ENCODE measurements at places on chromosomes 12 and 14. TPM values are rescaled to one million over a fixed set of nuclear protein-coding genes. Genes with fewer than 3 reads are reported as not detected.
A peak's percentile ranks its signal among the peaks of the same experiment; 100 is the strongest.

- no peak overlapping the region for H3K27ac ChIP-seq
- H3K4me1 ChIP-seq, result peaks cover 6% of the 10 kb centered on the region
- no peaks in the 10 kb centered on the region for H3K27me3 ChIP-seq
- no peaks in the 10 kb centered on the region for H3K36me3 ChIP-seq
- no peak for DNase-seq
Measured at GRCh38 chr14:32028599-32028998, 48.5 kb upstream of the ARHGAP5 start.

DNA sequence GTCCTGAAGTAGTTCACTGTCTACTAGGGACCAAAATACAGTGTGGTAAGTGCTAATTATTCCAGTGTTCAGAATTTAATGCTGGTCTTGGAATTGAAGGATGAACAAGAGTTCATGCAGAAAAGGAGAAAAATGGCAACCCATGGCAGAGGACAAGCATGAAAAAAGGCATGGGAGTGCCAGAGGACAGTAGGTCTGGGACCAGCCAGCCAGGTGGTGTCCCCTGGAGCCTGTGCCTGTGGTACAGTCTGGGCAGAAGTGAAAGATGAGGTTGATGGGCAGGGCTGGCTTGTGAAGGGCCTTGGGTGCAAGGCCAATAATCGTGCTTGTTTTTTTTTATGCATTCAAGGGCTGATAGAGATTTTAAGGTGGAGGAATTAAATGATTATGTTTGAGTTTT is 21.0 kb downstream of the C12orf75 start:
- no peak overlapping the region for H3K4me3 ChIP-seq
- no peaks in the 10 kb centered on the region for H3K27me3 ChIP-seq
- H3K27ac ChIP-seq, result no peak overlapping the region

GRCh38 chr14:64990296-64990695 is 3.6 kb downstream of the FNTB start:
- no peaks in the 10 kb centered on the region for H3K36me3 ChIP-seq
- DNase-seq, result no peak
- H3K27ac ChIP-seq, result no peak overlapping the region
- H3K27me3 ChIP-seq, result no peaks in the 10 kb centered on the region
- peaks cover 31% of the 10 kb centered on the region for H3K4me1 ChIP-seq

DNA sequence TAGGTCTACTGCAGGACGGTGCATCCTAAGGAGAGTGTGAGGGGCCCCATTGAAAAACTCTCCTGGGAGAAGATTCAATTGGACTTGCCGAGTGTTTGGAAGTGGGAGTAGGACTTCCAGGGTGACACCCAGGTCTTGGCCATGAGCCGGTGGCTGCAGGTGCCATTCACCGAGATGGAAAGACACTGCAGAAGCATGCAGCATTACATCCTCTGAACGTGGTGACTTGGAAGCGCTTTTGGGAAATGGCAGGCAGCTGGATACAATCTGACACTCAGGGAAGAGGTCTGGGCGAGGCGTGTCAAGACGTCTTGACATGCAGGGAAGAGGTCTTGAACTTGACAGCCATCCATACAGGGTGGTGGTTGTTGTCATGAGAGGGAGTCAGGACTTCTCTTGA is 126.9 kb downstream of the PAPOLA start:
- peaks cover 7% of the 10 kb centered on the region for H3K4me1 ChIP-seq
- H3K36me3 ChIP-seq, result no peaks in the 10 kb centered on the region
- peak; percentile 51 for DNase-seq
- H3K4me3 ChIP-seq, result no peak overlapping the region
- no peak overlapping the region for H3K27ac ChIP-seq
- H3K27me3 ChIP-seq, result peaks cover 39% of the 10 kb centered on the region

- no peak overlapping the region for H3K4me3 ChIP-seq
- no peak overlapping the region for H3K27ac ChIP-seq
- no peaks in the 10 kb centered on the region for H3K36me3 ChIP-seq
- H3K4me1 ChIP-seq, result no peaks in the 10 kb centered on the region
- H3K27me3 ChIP-seq, result no peaks in the 10 kb centered on the region
- no peak for DNase-seq
Measured at GRCh38 chr12:126087692-126088091, 1022.5 kb downstream of the AACS start.

DNA sequence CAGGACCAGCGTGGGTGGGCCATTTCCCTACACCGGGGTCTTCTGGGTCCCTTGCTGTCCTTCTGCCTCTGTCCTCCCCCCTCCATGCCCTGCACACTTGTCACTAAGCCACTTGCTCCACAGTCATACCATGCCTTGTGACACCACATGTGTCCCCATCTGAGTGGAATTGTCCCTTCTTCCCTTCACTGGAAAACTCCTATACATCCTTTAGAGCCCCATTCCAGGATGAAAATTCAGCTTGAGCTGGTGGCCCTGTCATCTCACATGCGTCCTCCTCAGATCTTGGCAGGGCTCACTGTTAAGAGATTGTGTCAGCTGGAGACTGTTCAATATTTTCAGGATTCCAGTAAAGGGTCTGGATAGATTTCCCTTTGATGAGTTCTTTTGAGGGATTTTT is 87.4 kb downstream of the DNAH10 start:
- no peak for DNase-seq
- no peaks in the 10 kb centered on the region for H3K4me1 ChIP-seq
- no peak overlapping the region for H3K4me3 ChIP-seq
- no peak overlapping the region for H3K27ac ChIP-seq
- H3K27me3 ChIP-seq, result no peaks in the 10 kb centered on the region

GRCh38 chr12:53051058-53051880 is 1.4 kb downstream of the TNS2 start:
- peaks cover 75% of the 10 kb centered on the region for H3K4me1 ChIP-seq
- H3K4me3 ChIP-seq, result peak overlapping the region; percentile 74
- no peaks in the 10 kb centered on the region for H3K27me3 ChIP-seq
- H3K36me3 ChIP-seq, result peaks cover 8% of the 10 kb centered on the region
- H3K27ac ChIP-seq, result peak overlapping the region; percentile 99

- DNase-seq, result no peak
- no peak overlapping the region for H3K4me3 ChIP-seq
- H3K27ac ChIP-seq, result no peak overlapping the region
- no peaks in the 10 kb centered on the region for H3K36me3 ChIP-seq
- H3K4me1 ChIP-seq, result no peaks in the 10 kb centered on the region
- peaks cover 7% of the 10 kb centered on the region for H3K27me3 ChIP-seq
Measured at GRCh38 chr14:97061198-97061597, 264.0 kb downstream of the VRK1 start.

DNA sequence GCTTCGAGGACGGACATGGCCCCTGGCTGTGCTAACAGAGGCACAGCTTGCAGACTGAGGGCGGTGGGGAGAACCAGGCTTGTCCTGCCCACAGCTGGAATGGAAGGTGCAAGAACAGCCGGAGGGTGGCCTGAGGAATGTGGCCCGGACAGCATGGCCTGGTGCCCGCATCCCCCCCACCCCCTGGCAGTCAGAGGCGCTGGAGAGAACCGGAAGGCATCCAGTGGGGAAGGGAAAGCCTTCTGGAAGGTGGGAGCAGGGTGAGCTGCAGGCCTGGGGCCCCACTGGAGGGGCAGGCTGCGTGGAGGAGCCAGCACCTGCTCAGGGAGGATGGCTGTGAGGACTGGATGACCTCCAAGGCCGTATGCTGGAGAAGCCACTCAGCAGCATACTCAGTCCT is 8.1 kb upstream of the CYP46A1 start:
- DNase-seq, result no peak
- H3K36me3 ChIP-seq, result no peaks in the 10 kb centered on the region
- peaks cover 8% of the 10 kb centered on the region for H3K27me3 ChIP-seq
- no peak overlapping the region for H3K4me3 ChIP-seq

DNA sequence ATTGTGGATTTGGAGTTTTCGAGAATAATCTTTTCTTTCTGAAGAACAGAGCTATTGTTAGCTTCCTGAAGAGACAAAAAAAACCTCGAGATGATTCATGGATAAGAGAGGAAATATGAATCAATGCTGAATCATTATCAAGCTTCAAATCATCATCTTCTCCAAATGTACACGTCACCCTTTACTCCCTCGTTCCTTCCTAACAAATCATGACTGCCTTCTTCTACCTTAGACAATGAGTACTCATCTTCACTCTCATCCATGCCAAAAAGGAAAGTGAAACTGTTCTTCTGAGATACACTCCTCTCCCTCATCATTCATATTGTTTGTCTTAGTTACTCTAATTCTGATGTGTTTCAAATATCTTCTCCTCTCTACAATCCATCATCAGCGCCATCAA is 1115.8 kb upstream of the ATXN7L3B start:
- H3K27ac ChIP-seq, result no peak overlapping the region
- DNase-seq, result no peak

- no peaks in the 10 kb centered on the region for H3K4me1 ChIP-seq
- H3K27me3 ChIP-seq, result no peaks in the 10 kb centered on the region
- no peaks in the 10 kb centered on the region for H3K36me3 ChIP-seq
- DNase-seq, result no peak
- H3K4me3 ChIP-seq, result no peak overlapping the region
Measured at GRCh38 chr12:19757317-19757877, 318.1 kb downstream of the AEBP2 start.

DNA sequence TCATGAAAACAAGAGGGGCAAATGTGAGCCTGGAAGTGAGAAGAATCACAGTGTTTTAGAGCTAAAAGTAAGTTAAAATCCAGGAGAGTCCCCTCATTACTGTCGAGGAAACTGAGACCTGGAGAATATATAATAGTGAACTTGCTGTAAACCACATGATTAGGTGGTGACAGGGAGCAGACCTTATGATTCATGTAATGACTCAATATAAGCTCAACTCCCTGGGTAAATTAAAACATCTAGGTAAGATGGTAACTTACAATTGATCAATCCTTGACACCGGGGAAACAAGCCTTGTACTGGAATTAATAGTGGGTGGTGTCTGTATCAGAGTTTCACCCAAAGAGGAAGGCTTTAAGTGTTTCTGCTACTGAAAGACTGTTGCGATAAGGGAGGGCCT is 269.3 kb downstream of the SNAPC1 start:
- H3K4me1 ChIP-seq, result no peaks in the 10 kb centered on the region
- no peak for DNase-seq
- H3K27ac ChIP-seq, result no peak overlapping the region
- H3K36me3 ChIP-seq, result no peaks in the 10 kb centered on the region
- no peaks in the 10 kb centered on the region for H3K27me3 ChIP-seq

- H3K36me3 ChIP-seq, result no peaks in the 10 kb centered on the region
- no peaks in the 10 kb centered on the region for H3K4me1 ChIP-seq
- H3K27ac ChIP-seq, result no peak overlapping the region
- no peak overlapping the region for H3K4me3 ChIP-seq
Measured at GRCh38 chr12:103884316-103884715, 43.3 kb upstream of the NT5DC3 start.

DNA sequence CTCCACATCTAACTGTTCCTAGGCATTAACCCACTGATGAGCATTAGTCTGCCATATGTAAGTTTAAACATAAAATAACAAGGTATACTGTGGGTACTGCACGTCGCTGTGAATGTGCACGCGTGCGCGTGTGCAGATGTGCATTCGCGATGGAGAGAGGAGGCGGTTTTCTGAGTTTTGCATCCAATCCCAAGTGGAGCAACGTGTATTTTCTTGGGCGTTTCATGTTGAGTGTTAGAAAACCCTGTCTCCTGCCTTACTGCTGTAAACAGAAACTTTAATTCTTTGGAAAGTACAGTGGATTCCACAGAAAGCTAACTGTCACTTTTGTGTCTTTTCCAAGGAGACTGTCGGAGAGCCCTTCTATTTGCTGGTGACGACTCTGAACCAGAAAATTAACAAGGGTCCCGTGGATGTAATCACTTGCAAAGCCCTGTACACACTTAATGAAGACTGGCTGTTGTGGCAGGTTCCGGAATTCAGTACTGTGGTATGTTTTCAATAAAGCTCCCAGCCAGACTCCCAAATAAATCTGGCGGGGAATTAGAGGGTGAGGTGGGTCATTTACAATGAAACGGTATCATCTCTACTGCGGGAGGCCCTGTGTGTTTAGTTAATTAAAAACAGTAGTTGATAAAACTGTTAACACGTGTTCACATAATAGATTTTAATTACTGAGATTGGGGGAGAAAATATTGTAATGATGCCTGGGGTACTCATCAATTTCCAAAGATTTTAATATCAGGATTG is 116.5 kb downstream of the PLXNC1 start:
- H3K27me3 ChIP-seq, result no peaks in the 10 kb centered on the region
- DNase-seq, result no peak
- H3K27ac ChIP-seq, result no peak overlapping the region
- no peaks in the 10 kb centered on the region for H3K36me3 ChIP-seq
- H3K4me3 ChIP-seq, result no peak overlapping the region

DNA sequence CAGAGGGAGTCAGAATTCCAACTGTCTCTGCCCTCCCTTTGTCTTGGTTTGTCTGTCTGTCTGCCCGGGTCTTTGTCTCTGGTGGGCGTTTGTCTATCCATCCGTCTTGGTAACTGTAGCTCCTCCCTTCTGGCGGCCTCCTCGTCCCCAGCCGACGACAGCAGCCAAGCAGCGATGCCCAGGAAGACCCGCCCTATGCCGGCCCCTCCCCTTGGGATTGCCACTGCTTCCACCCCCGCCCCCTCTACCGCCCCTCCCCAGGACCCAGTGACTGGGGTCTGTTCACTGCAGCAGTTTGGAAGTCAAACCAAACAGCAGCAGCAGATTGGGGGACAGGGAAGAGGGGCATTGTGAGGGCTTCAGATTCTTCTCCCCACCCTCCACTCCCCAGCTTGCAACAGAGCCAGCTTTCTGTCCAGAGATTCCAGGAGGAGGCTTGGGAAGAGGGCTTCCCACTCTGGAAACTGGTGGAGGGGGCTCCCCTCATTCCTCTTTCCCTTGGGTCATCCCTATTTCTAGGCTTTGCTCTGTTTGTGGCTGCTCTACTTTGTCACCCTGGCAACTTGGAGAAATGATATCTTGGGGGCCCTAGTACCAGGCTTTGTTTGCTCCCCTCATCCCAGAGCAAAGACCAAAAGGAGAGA is 2.4 kb upstream of the RARG start:
- H3K4me3 ChIP-seq, result no peak overlapping the region
- H3K36me3 ChIP-seq, result no peaks in the 10 kb centered on the region
- peaks cover 75% of the 10 kb centered on the region for H3K4me1 ChIP-seq
- H3K27ac ChIP-seq, result peak overlapping the region; percentile 99
- no peaks in the 10 kb centered on the region for H3K27me3 ChIP-seq

- no peaks in the 10 kb centered on the region for H3K27me3 ChIP-seq
- H3K4me3 ChIP-seq, result no peak overlapping the region
- DNase-seq, result no peak
- no peaks in the 10 kb centered on the region for H3K36me3 ChIP-seq
Measured at GRCh38 chr14:62662811-62663455, 382.3 kb downstream of the KCNH5 start.

- H3K27ac ChIP-seq, result no peak overlapping the region
- DNase-seq, result no peak
- no peak overlapping the region for H3K4me3 ChIP-seq
- no peaks in the 10 kb centered on the region for H3K36me3 ChIP-seq
Measured at GRCh38 chr12:107331912-107332311, 238.6 kb upstream of the CRY1 start.

Gene HOXC13
- total RNA-seq, result 16.7 TPM

Gene PPP1R1A
- 4.5 TPM for total RNA-seq

Gene CCDC91
- 24.6 TPM for total RNA-seq

Gene PPM1H
- total RNA-seq, result 3.2 TPM

Gene CDKN3
- 8.0 TPM for total RNA-seq

Gene LRRC43
- 1.1 TPM for total RNA-seq

Gene KLRC2
- total RNA-seq, result not detected

Gene KCNH3
- total RNA-seq, result 0.59 TPM
